Left renal cortex interstitium (tissue), 4 donors: ENCODE measurements at places on chromosomes 7 and 10. TPM values are rescaled to one million over a fixed set of nuclear protein-coding genes. Genes with fewer than 3 reads are reported as not detected.

GRCh38 chr10:74419958-74420375, 268.9 kb downstream of the ADK start:
- no peak for DNase-seq

- DNase-seq, result no peak
These were observed 16.7 kb upstream of the FRA10AC1 start for GRCh38 chr10:93718937-93719725.

DNA sequence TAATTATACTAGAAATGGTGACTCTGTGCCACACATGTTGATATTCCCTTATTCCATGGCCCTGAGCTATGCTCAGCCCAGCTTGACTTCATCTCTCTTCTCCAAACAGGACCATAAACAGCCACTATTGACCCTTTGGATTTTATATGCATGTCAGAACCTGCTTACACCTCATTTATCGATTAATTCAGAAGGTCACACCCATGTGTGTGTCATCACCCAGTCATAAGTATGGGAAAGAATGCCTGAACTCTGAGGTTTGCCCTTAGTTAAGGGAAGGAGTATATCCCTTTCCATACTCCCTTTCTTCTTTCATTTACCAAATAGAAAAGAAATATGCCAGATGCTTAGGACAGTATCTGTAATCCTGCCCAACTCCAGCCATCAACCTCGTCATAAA, 602.3 kb downstream of the SORCS3 start:
- no peak for DNase-seq

DNA sequence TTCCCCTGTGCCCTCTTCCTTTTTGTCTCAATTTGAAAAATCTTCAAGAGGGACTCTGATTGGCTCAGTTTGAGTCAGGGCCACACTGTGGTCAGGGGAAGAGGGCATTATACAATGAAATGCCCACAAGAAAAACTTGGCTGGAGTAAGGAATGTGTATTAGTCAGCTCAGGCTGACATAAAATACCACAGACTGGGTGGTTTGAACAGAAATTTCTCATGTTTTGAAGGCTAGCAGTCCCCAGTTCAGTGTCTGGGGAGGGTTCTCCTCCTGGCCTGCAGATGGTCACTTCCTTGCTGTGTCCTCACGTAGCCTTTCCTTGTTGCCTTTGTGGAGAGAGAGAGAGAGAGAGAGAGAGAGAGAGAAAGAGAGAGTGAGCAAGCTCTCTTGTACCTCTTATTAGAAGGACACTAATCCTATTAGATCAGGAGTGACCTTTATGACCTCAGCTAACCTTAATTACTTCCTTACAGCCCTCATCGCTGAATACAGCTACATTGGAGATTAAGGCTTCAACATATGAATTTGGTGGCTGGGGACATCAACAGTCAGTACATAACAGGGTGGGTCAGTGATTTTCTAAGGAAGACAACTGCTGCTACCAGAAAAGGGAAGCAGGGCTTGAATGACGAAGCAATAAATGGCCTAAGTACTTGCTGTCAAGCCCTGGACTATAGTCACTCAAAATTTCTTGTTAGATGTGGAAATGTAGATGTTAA, 25.8 kb upstream of the FAM13C start:
- no peak for DNase-seq

DNA sequence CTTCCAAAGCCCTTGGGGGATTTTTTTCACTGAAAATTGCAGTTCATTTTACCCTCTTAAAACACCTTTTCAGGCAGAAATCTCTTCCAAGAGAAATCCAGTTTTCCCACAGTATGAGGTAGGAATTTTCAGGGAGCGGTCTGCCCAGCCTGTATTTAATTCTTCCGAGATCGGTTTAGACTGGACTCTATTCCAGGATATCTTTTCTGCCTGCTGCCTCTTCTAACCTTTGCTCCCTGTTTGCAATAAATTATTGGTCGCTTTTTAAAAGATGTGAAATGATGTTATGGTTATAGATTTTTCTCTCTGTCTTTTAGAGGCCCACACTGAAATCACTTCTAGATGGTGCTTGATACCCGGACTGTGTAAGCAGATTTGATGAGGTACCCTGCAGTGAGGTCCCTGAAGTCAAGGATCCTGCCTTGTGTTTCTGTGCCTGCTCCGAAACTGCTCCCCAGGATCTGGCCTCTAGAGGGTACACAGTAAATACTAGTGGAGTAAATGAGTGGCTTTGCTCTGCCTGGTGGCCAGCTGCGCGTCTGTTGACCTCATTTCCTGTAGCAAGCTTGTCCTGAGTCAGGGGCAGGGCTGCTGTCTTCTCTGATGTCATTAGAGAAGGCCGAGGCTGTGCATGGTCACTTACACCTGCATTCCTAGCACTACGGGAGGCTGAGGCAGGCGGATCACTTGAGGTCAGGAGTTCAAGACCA, 191.6 kb downstream of the FANK1 start:
- no peak for DNase-seq

DNA sequence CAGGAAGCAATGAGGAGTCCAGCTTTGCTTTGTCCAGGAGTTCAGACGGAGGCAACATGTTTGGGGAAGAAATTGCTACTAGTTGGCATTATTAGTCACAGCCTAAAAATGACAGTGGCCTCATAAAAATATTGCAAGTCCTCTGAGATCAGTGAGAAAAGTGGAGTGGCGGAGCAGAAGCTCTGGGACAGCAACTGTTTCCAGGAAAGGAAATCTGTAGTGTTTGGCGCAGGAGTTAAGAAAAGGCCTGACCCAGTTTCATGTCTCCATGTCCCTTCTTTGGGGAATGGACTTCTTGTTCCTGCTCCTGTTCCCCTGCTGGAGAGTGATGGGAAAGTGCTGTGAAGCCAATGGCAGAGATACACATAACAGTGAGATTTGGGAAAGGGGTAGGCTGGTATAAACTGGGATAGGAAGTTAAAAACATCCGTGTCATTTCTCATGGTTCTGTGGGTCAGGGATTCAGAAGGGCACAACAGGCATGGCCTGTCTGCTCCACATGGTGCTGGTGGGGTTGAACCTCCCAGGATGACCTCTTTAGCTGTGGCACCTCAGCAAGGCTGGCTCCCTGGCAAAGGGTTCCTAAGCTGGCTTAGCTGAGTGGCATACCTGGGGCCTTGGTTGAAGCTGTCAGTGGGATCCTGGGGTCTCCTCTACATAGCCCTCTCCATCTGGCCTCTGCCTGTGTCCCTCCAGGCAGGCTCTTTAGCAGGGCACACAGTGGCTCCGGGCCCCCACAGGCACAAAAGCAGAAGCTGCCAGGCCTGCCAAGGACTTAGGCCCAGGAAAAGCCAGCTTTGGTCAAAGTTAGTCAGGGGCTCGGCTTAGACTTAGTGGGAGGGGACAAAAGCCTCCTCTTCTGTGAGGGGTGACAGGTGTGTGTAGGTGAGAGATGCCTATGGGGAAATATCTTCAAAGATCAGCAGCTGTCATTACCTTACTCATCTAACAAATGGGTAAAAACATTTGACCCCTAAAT, 77.7 kb downstream of the WDFY4 start:
- no peak for DNase-seq

DNA sequence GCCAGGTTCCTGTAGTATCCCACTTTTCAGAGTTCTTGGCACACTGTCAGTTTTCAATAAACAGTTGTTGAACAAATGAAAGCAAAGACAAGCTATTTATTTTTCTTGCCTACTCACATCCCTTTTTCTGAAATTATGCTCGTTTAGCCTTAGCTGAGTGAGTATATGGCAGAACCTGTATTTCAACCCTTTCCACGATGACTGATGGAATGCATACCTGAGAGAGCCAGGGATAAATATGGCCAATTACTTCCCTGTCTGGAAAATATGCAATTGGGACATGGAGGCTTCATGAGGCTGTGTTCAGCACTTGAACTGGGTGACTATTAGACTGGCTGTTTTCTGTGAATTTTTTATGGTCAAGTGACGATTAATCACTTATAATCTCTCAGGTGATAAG, 144.5 kb upstream of the POT1 start:
- no peak for DNase-seq

DNA sequence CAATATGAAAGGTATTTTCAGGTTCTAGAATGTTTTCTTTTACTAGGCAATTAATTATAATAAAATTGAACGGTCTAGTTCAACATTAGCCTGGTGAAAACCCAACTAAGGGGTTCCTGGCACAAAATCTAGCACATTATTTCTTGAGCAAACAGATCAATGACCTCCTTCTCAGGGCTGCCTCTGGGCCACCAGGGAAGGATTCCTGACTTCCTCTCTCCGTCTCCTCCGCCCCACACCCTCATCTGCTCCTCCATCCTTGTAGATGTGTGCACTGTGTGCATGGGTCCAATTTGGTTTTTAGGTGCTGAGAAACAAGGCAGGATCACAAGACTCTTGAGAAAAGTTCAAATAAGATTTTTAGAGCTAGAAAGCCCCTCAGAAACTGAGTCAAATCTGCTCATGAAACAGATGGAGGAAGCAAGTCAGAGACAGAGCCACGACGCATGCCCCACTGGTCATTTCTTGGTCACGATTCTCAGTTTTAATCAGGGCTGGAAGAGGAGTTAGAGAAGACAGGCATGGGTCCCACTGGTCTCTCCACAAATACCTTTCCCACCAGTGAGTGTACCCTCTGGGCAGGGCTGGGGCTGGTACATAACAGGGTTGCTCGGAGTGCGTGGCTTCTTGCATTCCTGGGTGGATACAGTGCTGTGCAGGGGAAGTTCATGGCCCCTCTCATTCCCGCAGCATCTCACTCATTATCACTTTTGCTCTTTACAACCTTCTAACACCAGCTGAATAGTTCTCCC, 3.8 kb downstream of the TRPV6 start:
- no peak for DNase-seq

DNA sequence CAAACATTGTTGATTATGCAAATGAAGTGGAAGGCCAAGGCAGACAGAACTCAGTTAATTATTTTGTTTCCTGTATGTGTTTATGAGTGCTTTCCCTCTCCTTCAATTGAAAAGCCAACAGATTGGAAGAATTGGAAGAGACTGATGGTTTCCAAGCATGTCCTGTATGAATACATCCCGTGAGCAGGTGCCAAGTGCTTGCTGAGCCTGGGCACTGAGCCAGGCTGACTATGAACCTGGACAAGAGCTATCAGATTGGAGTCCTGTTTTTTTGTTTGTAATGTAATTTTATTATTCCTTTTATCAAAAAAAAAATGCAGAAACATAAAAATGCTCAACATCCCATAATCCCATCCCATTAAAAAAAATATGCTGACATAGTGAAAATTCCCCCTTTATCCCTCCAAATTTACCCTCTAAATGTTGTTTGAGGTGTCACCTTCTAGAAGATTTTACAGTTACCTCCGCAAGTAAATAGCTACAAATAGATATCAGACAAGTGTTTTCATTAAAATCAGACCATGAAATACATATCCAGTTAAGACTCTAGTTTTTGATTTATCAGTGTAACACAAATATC, 449.5 kb downstream of the GRID1 start:
- no peak for DNase-seq

DNA sequence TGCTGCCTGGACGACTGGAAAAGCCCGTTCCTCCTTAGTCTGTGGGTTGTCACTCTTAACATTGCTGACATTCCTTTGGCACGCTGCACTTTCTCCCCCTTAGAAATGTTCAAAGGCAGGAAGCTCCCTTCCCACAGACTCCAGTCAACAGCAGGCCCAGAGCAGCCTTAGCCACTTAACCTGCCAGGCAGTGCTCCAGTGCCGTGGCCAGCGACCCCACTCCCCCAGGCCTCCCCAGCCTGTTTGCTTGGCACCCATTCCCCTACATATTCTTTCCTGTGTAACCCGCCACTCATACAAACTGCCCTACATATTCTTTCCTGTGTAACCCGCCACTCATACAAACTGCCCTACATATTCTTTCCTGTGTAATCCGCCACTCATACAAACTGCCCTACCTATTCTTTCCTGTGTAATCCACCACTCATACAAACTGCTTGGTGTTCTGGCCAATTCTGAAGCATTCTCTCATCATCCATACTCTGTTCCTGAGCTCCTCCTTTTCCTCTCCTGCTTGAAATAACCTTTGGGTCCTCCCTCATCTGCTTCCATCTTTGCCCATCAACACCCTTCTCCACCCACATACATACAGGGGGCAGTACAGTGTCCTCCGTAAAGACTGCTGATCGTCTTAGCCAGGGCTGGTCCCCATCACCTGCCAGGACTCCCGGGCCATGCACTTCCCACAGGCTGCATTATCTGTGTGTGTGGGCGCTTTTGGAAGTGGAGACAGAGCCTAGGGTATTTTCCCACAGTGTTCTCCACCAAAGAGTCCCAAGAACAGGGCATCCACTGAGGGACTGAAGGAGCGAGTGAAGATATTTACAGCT, 57.3 kb downstream of the ADARB2 start:
- no peak for DNase-seq

DNA sequence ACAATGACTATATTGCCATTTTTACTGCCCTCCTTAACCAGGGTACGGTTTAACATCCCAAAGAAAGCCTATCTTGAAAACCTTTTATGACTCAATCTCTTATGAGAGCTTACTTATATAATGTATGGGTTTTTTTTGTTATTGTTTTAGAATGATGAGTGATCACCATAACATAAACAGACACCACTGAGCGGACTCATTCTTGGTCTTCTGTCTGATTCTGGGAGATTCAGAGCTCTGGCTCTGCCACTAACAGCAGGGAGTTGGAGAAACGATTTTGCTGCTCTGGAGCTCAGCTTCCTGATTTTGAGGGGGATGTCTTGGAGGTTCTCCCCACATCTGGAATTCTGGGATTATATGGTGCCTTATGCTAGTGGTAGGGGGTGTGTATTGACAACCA, 244.1 kb downstream of the FRMD4A start:
- DNase-seq, result no peak

GRCh38 chr10:97608991-97609561, 19.6 kb downstream of the C10orf62 start:
- no peak for DNase-seq

GRCh38 chr10:75350791-75351190, 50.8 kb downstream of the ZNF503 start:
- no peak for DNase-seq

Gene CPA2
- polyA plus RNA-seq, result 0.47 TPM

Gene ANKRD30A
- not detected for polyA plus RNA-seq

Gene CYP2C19
- not detected for polyA plus RNA-seq

Gene WAC
- polyA plus RNA-seq, result 158 TPM

Gene LRRD1
- polyA plus RNA-seq, result 0.95 TPM

Gene GRM3
- 0.27 TPM for polyA plus RNA-seq

Gene NDUFB2
- polyA plus RNA-seq, result 176 TPM

Gene VPS41
- 62.2 TPM for polyA plus RNA-seq

Gene TFPI2
- 8.3 TPM for polyA plus RNA-seq

Gene LLCFC1
- polyA plus RNA-seq, result 1.2 TPM

Gene AGAP5
- 8.1 TPM for polyA plus RNA-seq

Gene AGR3
- 2.4 TPM for polyA plus RNA-seq
